ENCODE measurements at places on chromosomes 2 and 18.

- no peak for DNase-seq
Observed at GRCh38 chr2:92326-92725, 46.0 kb upstream of the FAM110C start.

- DNase-seq: no peak
Observed at GRCh38 chr18:3368193-3368592, 81.8 kb upstream of the TGIF1 start.

- no peak for DNase-seq
Observed at GRCh38 chr2:44537264-44537663, 175.5 kb downstream of the CAMKMT start.

- DNase-seq: no peak
Observed at GRCh38 chr2:239723486-239724193, 301.5 kb downstream of the NDUFA10 start.

GRCh38 chr18:30763902-30764350 lies 278.6 kb downstream of the DSC3 start:
- DNase-seq: no peak

DNA sequence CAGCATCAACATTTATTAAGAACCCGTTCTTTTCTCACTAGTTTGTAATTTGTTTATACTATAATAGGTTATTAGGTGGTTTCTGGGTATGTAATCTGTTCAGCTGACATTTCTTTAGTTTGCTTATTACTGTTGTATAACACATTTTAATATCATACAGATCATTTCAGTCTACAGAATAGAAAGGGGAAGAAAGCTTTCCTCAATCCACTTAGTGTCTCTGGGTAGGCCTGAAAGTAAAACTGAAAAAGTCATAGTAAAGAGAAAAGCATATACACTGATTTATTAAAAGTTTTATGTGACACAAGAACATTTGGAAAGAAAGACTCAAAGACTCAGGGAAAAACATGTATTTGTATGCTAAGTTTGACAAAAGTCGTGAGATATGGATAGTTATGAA lies 16.8 kb upstream of the KCNJ3 start:
- no peak for DNase-seq

All from activated CD4-positive, alpha-beta T cell treated with anti-CD3 and anti-CD28 coated beads, Interleukin-2, amount 50 U/mL, for 1 hour (primary cell).